ENCODE measurements at places on chromosomes 7 and 10.

GRCh38 chr10:63391812-63392211 lies 74.0 kb downstream of the JMJD1C start:
- no peak for DNase-seq

DNA sequence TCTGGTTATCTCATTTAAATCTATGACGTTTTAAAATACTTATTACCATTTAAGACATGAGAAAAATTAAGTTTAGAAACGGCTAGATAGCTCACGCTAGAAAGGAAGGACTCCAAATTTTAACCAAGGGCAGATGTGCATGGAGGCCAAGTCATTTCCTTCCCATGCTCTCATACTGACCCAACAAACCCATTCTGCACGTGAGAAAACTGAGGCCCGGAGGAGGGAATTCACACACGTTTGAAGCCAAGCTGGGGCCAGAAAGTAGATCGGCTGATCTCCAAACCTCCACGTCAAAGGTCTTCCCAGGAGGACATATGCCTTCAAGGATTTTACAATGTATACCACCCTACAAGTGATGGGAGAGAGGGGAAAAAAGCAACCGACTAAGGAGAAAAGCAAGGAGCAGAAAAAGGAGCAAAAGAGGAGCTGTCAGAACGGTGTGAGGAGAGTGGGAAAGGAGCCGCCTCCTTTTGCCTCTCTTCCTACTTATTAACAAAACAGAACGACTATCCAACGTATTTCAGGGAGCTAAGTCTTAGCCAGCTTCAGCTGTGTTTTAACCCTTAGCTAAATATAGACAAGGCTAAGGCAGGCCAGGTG lies 645 bp upstream of the SIRT1 start:
- DNase-seq: no peak

GRCh38 chr10:126950401-126951105 lies 45.3 kb downstream of the DOCK1 start:
- DNase-seq: no peak

DNA sequence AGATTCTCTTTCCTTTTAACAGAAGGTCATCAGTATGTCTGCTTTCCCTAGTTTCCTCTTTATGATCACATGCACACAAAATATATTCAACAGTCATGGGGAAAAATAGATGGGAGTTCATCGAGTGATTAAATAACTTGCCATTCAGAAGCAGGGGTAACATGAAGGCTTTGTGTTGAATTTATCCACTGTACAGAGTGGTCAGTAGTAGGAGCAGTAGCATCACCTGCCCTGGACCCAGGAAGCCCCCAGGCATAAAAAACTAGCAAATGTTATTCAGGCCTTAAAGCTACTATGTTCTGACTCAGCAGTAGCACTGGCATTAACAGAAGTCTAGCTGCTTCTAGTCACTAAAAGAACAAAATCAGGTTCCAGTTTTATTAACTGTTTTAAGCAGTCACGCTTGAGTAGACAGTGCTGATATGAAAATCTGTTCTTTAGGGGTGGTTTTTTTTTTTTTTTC lies 31.4 kb upstream of the FAM133B start:
- no peak for DNase-seq

GRCh38 chr7:22972207-22972606 lies 41.7 kb downstream of the HYCC1 start:
- DNase-seq: no peak

- no peak for DNase-seq
Observed at GRCh38 chr7:137129025-137129424, 214.5 kb downstream of the PTN start.

DNA sequence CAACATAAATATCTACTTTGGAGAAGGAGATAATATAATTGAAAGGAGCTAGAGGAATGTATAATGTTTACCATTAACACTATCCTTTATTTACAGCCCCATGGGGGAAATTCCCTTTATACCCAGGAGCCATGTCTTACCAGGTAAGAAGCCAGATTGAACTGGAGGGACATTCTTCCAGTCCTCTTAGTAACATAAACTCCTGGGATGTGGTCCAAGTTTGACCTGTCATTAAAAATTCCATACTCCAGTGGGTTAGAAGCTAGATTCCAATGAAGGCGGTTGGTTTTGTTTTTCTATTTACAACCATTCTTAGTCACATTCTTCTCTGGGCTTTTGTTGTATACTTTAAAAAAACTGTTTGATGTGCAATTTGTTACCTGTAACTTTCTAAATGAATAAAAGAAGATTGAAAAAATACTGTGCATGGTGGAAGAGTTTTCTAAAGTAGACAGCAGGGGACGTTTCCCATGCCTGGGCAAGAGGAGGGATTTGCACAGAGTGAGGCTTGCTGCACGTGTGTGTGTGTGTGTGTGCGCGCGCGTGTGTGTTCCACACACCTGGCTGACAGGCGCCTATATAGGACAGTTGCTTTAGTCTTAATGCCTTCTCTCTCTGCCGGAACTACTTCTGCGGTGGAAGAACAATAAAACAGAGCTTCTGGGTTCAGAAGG lies 2.0 kb downstream of the PLCE1 start:
- DNase-seq: no peak

GRCh38 chr10:89699581-89700064 lies 1.8 kb upstream of the KIF20B start:
- no peak for DNase-seq

DNA sequence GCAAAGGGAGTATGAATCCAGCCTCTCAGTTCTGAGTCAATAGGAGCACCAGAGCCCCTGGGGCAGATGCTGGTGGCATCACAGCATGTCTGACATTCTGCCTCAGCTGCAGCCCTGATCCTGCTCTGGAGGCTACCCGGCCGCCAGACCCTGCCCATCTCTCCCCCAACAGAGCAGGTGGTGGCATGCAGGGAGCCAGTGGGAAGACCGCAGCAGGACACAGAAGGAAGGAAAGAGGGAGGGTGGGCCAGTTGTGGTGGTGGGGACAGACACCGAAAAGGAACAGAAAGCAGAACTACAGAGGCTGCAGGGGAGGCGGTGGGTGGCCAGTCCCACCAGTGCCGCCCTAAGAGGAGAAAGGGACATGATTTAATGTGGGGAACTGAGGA lies 35.3 kb downstream of the BLNK start:
- no peak for DNase-seq

DNA sequence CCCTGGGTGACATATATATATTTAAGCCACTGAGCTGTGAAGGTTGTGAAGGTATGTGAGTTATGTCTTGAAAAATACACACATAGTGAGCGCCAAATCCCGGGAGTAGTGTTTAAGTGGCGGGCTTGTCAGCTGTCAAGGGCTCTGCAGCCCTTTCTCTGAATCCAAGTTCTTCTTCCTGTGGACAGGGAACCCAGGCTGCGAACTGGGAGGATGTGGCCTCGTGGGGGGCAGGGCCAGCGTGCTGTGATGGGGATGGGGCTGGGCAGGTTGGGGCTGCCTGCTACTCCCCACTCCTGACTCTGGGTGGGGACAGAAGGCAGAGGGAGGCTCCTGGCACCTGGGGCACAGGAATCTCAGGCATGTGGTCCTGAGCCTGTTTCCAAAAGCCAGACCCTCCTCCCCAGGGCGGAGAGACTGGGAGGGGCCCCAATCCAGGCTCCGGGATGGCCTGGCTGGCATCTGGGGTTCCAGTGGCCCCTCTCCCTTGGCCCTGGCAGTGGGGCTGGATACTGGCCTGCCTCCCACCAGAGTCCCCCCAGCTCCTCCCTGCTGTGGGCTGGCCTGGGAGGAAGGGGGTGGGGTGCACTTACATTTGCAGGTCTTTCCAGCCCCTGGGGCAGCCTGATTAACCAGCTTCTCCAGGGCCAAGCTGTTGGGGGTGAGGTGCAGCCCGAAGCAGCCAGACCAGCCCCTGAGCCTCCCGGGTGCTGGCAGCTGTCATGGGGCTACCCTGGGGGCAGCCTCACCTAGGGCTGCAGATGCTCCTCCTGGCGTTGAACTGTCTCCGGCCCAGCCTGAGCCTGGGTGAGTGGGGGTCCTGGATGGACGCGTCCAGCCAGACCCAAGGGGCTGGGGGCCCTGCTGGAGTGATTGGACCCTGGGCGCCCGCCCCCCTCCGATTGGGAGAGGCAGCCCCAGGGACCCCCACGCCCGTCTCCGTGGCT lies at the start of gene UPK3B:
TSS of gene UPK3B (plus strand) at position 622 of the 947 bp plus-strand sequence. CDS start at position 723, 101 bp downstream.
- DNase-seq: no peak

- no peak for DNase-seq
Observed at GRCh38 chr7:134567368-134567767, 18.5 kb downstream of the AKR1B15 start.

GRCh38 chr10:62813981-62814380 lies 2.2 kb downstream of the EGR2 start:
- DNase-seq: no peak

DNA sequence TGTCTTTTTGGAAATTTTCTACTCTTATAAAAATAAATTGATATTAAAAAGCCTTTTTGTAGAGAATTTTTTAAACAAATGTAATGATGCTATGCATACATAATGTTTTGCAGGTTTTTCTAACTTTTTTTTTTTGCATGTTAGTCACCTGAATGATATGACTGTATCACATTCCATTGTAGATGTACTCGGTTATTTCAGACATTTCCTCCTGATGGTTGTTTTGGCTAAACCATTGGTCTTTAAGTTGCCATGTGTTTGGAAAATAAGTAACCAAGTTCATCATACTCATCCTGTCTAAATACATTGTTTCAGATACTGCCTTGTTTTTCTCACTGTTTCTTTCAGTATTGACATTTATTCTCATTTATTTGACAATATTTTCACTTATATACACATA lies 25.8 kb downstream of the NHLRC2 start:
- DNase-seq: no peak

DNA sequence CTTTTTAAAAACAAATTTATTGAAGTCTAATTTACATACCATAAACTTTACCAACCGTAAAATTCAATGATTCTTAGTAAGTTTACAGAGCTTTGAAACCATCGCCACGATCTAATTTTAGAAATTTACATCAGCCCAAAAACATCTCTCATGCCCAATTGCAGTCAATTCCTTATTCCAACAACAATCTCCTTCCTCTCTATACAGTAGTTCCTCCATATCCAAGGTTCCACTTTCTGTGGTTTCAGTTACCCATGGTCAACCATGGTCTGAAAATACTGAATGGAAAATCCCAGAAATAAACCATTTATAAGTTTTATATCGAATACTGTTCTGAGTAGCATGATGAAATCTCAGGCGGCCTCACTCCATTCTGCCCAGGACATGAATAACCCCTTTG lies 183.4 kb upstream of the ADCY1 start:
- DNase-seq: no peak

DNA sequence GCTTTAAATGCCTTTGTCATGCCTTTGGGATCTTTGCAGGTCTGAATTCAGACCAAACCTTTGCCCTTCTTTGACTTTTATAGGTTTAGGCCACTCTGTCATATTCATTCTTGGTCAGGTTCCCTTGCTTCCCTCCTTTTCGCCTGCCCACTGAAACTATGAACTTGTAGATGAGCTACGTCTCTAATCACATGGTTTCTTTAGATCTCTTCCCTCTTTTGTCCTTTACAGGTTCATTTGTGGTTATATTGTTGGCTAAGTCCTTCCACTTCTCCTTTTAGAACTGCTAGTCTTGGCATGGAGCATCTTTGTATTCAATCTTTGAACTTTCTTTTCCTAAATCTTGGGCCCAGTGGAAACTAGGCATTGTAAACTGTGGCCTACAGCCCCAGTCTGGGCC lies 104.0 kb upstream of the ZEB1 start:
- no peak for DNase-seq

DNA sequence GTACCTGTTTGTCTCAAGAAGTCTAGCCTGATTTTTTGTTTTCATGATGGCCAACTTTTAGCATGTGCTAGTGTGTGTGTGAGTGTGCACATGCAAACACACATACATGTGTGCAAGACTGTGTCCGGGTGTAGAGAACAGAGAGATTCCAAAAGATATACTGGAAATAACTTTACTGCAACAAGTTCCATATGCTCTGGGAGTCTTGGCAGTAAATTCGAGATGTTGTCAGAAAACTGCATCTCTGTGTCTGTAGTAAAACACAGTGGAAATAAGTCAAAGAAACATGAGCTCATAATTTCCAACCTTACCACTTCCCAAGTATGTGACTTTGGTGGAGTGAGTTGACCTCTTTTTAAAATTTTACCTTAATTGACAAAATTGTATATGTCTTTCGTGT lies 950.8 kb upstream of the C7orf33 start:
- no peak for DNase-seq

DNA sequence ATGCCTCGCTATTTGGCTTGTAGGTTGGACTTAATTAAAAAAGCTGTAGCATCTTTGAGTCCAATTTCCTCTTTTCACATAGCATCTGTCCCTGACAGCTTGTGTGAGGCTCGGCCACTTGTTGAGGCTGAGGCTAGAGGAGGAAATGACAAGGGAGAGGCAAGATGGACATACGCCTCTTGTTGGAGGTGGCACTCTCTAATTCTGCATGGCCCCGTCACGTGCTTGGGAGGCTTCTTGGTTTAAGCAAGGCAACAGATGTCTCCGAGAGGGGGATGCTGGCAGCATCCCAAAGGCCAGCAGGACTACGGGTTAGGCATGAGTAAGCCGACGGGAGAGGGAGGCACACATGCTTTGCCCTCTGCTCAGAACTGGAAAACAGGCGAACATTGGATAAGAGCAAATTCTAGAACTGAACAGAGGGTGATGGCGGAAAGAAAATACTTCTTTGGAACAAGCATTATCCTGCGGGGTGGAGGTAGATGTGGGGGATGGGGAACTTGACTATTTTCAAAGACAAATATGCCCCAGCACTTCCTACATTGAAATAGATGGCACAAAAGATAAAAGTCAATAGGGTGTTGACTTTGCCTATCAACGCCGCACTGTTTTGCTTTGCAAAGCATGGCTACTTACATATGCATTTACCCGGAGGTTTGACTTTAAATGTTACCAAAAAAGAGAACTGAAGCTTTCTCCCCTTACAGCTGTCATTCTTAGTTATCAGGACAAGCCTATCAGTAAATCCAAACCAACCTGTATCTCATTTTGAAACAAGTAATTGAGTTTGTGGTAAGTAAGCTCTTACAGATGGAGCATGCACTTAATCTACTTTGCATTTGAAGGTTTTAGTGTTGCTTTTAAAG lies 94.8 kb downstream of the CHN2 start:
- no peak for DNase-seq

DNA sequence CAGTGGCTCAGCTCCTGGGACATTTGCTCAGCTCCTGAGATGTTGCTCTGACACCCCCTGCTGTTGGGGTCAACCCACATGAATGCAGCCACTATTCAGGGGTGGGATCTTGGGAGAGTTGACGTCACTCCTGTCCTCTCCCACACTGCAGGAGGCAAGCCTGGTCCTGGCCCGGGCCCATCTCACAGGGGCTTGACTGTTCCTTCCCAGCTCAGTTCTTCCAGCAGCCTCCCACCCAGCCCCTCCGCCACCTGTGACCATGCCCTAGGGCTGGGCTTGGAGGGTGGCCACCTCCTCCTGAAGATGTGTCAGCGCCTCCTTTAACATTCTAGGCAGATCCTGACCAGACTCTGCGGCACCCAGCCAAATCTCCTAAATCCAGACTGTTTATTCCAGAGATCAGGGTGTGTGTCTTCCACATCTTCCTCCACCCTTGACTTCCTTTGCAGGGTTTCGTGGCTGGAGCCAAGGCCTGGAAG lies 19.1 kb upstream of the OPALIN start:
- no peak for DNase-seq
